A549 treated with CORT108297 at 1 μM for 4 hours (cell line): ENCODE measurements at places on chromosomes 1 and 21. TPM values are rescaled to one million over a fixed set of nuclear protein-coding genes. Genes with fewer than 3 reads are reported as not detected.

Gene CHI3L1
- not detected in 5 replicates for total RNA-seq

Gene CLEC20A
- total RNA-seq = not detected in 5 replicates

Gene FMO3
- total RNA-seq = not detected in 5 replicates

Gene GPR157
- 2.9 to 8.1 TPM (median 6.1 TPM) in 5 replicates for total RNA-seq

Gene TADA1
- total RNA-seq = 10.7 to 13.8 TPM (median 12.9 TPM) in 5 replicates

Gene PLPPR4
- total RNA-seq = 0.02 TPM in 1 of 5 replicates, not detected in the others

Gene DISP1
- 1.6 to 2.0 TPM (median 1.7 TPM) in 5 replicates for total RNA-seq

Gene TNFRSF25
- 2.4 to 3.9 TPM (median 3.5 TPM) in 5 replicates for total RNA-seq

Gene CELA3B
- not detected in 5 replicates for total RNA-seq

Gene PKP1
- total RNA-seq = 0.03 to 0.05 TPM (median 0.05 TPM) in 5 replicates

Gene SEC16B
- 0.62 to 1.2 TPM (median 0.94 TPM) in 5 replicates for total RNA-seq

Gene PCAT6
- total RNA-seq = 2.8 to 4.8 TPM (median 3.7 TPM) in 5 replicates

Gene SDCCAG8
- total RNA-seq = 35.7 to 48.3 TPM (median 46.6 TPM) in 5 replicates

Gene NOS1AP
- 0.33 to 0.51 TPM (median 0.40 TPM) in 5 replicates for total RNA-seq

Gene ASCL5
- total RNA-seq = 0.08 to 0.21 TPM (median 0.15 TPM) in 4 of 5 replicates, not detected in the other

Gene FAM131C
- total RNA-seq = 11.2 to 18.8 TPM (median 17.9 TPM) in 5 replicates

Gene APCS
- total RNA-seq = not detected in 5 replicates

Gene PDPN
- not detected in 5 replicates for total RNA-seq

Gene PLA2G2D
- 0.13 TPM in 1 of 5 replicates, not detected in the others for total RNA-seq

Gene KRTAP11-1
- not detected in 5 replicates for total RNA-seq

Gene SDC3
- total RNA-seq = 7.2 to 11.8 TPM (median 9.5 TPM) in 5 replicates

Gene KANK4
- total RNA-seq = 0.24 to 0.65 TPM (median 0.36 TPM) in 5 replicates

Gene UBE2U
- total RNA-seq = not detected in 5 replicates

Gene DDAH1
- total RNA-seq = 5.3 to 7.5 TPM (median 6.6 TPM) in 5 replicates

Gene IFNAR2
- total RNA-seq = 14.5 to 17.0 TPM (median 15.8 TPM) in 5 replicates

Gene WNT2B
- total RNA-seq = 0.18 to 0.38 TPM (median 0.32 TPM) in 5 replicates

Gene HEYL
- 2.7 to 3.4 TPM (median 3.1 TPM) in 5 replicates for total RNA-seq

Gene DNAJC28
- total RNA-seq = 0.10 to 0.63 TPM (median 0.34 TPM) in 5 replicates

Gene PTPRC
- total RNA-seq = not detected in 5 replicates

Gene KCNE1
- 0.05 TPM in 1 of 5 replicates, not detected in the others for total RNA-seq

Gene SERTAD4
- total RNA-seq = 0.67 to 0.92 TPM (median 0.78 TPM) in 5 replicates

Gene OLFML3
- total RNA-seq = 3.7 to 4.0 TPM (median 3.8 TPM) in 5 replicates

Gene TMEM61
- 0.26 to 0.55 TPM (median 0.39 TPM) in 4 of 5 replicates, not detected in the other for total RNA-seq

Gene RAB42
- 2.0 to 2.8 TPM (median 2.4 TPM) in 5 replicates for total RNA-seq

Gene TMEM201
- 10.2 to 16.1 TPM (median 14.8 TPM) in 5 replicates for total RNA-seq

Gene FMO5
- 0.18 to 0.26 TPM (median 0.21 TPM) in 5 replicates for total RNA-seq

Gene PRAMEF17
- total RNA-seq = not detected in 5 replicates
